Ascending aorta (tissue), 2 donors: ENCODE measurements at places on chromosomes 3 and 15.

DNA sequence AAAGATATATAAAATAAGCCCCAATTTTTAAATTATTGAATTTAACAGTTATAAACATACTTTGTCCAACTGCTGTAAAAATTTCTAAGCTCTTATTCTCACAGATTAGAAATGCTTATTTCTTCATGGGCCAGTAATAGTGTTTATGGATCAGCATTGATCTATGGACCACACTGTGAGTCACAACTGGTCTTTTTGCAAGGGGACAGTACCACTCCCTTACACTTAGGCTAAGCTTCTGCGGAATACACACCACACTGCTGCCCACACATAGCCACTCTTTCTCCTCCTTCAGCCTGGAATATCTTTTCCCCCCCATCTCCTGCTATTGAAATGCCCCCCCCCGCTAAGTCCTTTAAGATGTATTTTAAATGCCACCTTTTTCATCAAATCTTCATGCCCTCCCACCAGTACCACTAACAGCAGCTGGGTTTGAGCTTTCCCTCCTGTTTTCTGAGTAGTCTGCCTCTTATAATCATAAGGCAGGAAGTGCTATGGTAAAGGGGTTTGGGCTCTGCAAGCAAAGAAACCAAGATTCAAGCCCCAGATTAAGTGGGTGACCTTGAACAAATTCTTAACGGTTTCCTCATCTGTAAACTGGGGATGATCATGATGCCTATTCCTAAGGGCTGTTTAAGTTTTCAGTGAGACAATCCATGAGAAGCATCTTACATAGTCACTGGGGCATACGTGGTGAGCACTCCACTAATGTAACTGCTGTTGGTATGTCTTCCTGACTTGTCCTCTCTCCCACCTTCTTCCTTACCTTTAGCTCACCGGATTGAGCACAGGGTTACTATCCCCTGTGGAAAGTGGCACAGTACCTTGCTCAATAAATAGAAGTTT, 69.2 kb downstream of the DCUN1D1 start:
- no peak for DNase-seq

GRCh38 chr3:60917141-60917540, 334.1 kb downstream of the FHIT start:
- DNase-seq: no peak

DNA sequence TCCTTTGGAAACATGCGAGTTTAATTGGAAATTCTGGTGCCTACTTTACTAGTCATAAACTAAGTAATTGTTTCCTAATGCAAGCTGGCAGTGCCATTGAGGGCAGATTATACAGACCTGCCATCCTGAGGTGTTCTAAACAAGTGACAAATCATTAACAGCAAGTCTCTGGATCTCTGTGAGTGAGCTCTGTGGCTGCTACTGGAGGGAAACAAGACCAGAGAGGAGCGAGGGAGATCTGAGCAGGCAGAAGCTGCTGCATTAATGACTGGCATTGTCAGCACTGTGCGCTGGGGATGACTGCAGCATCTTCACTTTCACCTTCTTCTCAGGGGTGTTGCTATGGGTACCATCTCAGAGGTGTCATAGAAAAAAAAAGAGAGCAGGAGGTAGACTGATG, 308.4 kb upstream of the DPH6 start:
- no peak for DNase-seq

- DNase-seq: no peak
Observed at GRCh38 chr15:79163395-79163794, 72.8 kb upstream of the RASGRF1 start.

DNA sequence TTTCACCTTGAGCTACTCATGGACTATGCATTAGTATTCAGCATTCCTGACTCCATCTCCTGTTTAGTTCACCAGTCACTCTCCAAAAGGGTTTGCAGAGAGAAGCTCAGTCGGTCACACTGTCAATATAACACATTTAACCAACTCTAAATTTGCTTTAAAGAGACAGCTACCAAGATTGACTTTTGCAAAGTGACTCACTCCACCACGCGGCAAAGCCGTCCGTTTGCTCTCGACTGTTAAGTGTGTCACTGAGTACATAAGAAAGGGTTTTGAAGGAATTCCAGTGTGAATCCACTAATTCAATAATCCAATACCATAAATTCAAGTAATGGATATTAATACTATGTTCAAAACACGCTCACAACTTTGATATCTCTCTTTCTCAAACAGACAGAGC, 1006.7 kb upstream of the NR2F2 start:
- DNase-seq: no peak

DNA sequence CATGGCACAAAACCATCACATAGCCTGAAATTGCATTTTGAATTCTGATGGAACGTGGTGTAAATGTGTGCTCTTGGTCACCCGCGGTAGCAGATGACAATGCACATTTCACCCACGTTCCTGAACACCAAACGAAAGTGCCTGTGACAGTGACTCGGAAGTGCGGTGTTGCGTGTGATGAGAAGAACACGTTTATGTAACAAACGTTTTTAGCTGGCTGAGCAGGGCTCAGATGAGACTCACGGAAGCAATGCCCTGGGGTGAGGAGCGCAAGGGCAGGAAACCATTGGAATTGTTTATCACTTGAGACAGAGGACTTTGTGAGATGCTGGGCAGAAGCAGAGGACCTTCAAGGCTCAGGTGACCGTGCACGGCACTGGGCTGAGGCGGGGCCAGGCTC, 449.2 kb upstream of the CFAP20DC start:
- DNase-seq: no peak

- DNase-seq: no peak
Observed at GRCh38 chr3:153130312-153130977, 31.6 kb upstream of the RAP2B start.
